ENCODE measurements at places on chromosomes 3 and 15. TPM values are rescaled to one million over a fixed set of nuclear protein-coding genes. Genes with fewer than 3 reads are reported as not detected.

DNA sequence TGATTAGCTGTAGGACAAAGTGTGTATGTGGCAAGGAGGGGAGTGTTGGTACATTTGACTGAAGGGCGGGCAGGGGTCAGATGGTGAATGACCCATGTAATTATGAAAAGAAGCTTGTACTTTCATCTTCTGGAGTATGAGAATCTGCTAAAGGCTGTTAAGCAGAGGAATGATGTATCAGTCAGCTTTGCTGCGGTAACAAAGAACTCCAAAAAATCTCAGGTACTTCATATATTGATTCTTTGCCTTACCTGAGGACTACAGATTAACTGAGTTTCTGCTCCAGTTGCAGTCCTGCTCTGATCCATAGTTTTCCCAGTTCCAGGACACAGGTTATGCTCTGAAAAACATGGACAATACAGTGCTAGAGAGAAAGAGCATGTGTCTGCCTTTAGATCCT lies 115.1 kb downstream of the NEK11 start:
- no peak overlapping the region for H3K4me3 ChIP-seq
- no peaks in the 10 kb centered on the region for H3K4me1 ChIP-seq
- DNase-seq: no peak
- H3K36me3 ChIP-seq: no peaks in the 10 kb centered on the region

DNA sequence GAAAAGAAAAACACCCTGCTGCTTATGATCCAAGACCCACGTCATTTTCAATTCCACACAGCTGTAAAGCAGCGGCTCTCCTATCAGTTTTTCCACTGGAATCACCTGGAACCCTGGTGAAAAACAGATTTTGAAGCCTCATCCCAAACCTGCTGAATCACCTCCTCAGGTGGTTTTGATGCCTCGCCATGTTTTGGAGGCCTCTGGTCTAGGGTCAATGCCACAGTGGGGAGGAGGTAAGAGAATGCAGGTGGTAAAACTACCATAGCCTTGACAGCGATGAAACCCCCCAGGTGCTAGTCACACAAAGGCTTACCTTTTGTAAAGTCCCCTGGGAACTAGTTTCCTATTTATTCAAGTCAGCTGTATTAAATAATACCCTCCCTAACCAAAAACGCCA lies 24.8 kb downstream of the MYO1E start:
- no peaks in the 10 kb centered on the region for H3K27me3 ChIP-seq
- no peak overlapping the region for H3K4me3 ChIP-seq
- no peak for DNase-seq
- H3K36me3 ChIP-seq: peaks cover 5% of the 10 kb centered on the region

DNA sequence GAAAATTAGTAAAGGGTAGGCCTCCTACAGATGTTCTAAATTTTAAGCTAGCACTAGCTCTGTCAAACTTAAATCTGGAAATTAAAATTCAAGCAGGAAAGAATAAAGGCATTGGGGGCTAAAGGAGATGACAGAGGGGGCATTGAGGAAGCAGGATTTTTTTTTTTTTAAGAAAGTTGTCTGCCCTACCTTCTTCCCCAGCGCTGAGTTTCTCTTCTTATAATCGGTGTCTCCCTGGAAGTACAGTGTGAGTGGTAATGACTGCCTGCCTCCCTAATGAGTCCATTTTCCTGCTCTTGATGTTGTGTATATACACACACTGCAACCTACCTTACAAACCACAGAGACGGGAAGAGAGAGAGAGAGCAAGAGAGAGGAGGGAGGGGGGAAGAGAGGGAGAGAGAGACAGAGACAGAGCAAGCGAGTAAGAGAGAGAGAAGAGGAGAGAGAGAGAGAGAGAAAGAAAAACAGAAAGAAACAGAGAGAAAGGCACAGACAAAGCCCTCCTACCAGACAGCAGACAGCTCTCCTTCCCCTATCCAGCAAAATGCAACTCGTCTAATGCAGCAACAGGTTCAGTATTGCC lies 47.0 kb downstream of the ZBTB20 start:
- H3K4me1 ChIP-seq: peaks cover 28% of the 10 kb centered on the region
- H3K27me3 ChIP-seq: no peaks in the 10 kb centered on the region
- peak overlapping the region; percentile 65 for H3K4me3 ChIP-seq
- peak overlapping the region; percentile 59 for H3K27ac ChIP-seq
- H3K36me3 ChIP-seq: peaks cover 15% of the 10 kb centered on the region

DNA sequence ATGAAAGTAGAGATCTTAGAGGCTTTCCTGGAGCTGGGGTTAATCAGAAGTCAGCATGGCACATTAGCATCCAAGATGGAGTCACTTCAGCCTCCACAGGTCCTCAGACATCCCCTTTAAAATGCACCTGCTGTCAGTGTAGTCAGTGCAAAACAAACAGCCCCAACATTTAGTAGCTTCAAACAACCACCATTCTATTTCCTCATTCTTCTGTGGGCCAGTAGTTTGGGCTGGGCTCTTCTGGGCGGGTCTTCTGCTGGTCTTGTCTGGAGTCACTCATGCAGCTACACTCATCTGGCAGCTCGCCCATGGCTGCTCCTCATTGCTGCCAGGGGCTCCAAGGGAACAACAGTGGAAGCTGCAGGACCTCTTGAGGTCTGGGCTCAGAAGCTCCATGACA lies 99.9 kb downstream of the TLE3 start:
- no peaks in the 10 kb centered on the region for H3K36me3 ChIP-seq
- H3K27ac ChIP-seq: peak overlapping the region; percentile 73
- H3K27me3 ChIP-seq: no peaks in the 10 kb centered on the region
- no peak for DNase-seq

GRCh38 chr3:128273109-128273840 lies 120.0 kb downstream of the EEFSEC start:
- H3K27ac ChIP-seq: no peak overlapping the region
- no peaks in the 10 kb centered on the region for H3K4me1 ChIP-seq
- no peaks in the 10 kb centered on the region for H3K27me3 ChIP-seq
- no peak for DNase-seq

- H3K4me1 ChIP-seq: peaks cover 9% of the 10 kb centered on the region
- peaks cover 26% of the 10 kb centered on the region for H3K36me3 ChIP-seq
- H3K27ac ChIP-seq: no peak overlapping the region
- no peak overlapping the region for H3K4me3 ChIP-seq
- DNase-seq: no peak
These were observed 27.0 kb downstream of the SHQ1 start for GRCh38 chr3:72821161-72821781.

DNA sequence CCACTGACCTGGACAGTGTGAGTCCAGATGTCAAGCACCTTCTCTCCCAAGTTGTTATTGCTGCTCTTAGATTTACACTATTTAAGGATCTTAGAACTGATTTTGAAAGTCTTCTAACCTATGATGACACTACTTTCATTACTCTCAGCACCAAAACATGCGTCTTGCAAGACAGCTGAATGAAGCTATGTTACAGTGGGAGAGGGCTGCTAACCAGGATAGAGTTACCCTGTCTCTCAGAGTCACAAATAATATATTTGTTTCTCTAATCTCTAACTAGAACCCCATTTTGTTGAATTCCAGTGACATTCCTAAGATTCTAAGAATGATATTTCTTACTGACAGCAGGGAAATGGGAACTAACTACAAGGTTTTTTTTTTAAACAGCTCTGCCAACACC lies 455.5 kb downstream of the MAGI1 start:
- H3K4me3 ChIP-seq: no peak overlapping the region
- no peaks in the 10 kb centered on the region for H3K36me3 ChIP-seq
- no peaks in the 10 kb centered on the region for H3K4me1 ChIP-seq
- H3K27ac ChIP-seq: no peak overlapping the region
- H3K27me3 ChIP-seq: no peaks in the 10 kb centered on the region

- H3K27ac ChIP-seq: no peak overlapping the region
- no peak for DNase-seq
- peaks cover 42% of the 10 kb centered on the region for H3K4me1 ChIP-seq
- H3K27me3 ChIP-seq: no peaks in the 10 kb centered on the region
- no peaks in the 10 kb centered on the region for H3K36me3 ChIP-seq
- no peak overlapping the region for H3K4me3 ChIP-seq
These were observed 39.0 kb upstream of the MBNL1 start for GRCh38 chr3:152229692-152230091.

DNA sequence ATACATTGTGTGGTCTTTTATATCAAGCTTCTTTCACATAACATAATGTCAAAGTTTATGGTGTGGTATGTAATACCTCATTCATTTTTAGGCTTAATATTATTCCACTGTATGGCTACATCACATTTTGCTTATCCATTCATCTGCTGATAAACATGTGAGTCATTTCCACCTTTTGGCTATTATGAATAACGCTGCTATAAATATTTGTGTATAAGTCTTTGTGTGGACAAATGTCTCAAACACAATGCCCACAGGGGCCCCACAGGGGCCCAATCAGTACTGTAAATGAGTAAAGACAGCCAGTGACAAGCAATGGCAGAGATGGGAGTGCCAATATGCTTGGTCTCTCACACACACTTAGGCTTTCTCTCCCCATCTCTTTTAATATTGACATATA lies 54.2 kb downstream of the PIK3R4 start:
- no peaks in the 10 kb centered on the region for H3K27me3 ChIP-seq
- H3K36me3 ChIP-seq: peaks cover 70% of the 10 kb centered on the region
- no peak overlapping the region for H3K4me3 ChIP-seq
- H3K4me1 ChIP-seq: no peaks in the 10 kb centered on the region
- no peak overlapping the region for H3K27ac ChIP-seq

- H3K4me3 ChIP-seq: no peak overlapping the region
- no peaks in the 10 kb centered on the region for H3K4me1 ChIP-seq
- no peak for DNase-seq
- no peaks in the 10 kb centered on the region for H3K36me3 ChIP-seq
- peaks cover 2% of the 10 kb centered on the region for H3K27me3 ChIP-seq
These were observed 222.4 kb downstream of the CPNE4 start for GRCh38 chr3:131812433-131812832.

DNA sequence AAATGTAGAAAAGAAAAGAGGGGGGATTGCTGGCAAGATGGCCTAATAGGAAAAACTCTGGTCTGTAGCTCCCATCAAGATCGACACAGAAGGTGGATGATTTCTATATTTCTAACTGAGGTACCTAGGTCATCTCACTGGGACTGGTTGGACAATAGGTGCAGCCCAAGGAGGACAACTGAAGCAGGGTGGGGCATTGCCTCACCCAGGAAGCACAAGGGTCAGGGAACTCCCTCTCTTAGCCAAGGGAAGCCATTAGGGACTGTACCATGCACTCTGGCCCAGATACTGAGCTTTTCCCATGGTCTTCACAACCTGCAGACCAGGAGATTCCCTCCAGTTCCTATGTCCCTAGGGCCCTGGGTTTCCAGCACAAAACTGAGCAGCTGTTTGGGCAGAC lies 22.6 kb upstream of the IGSF10 start:
- H3K36me3 ChIP-seq: no peaks in the 10 kb centered on the region
- no peak overlapping the region for H3K27ac ChIP-seq
- H3K4me1 ChIP-seq: no peaks in the 10 kb centered on the region
- no peak overlapping the region for H3K4me3 ChIP-seq
- no peak for DNase-seq

Gene LPP
- total RNA-seq: 49.5 TPM
